Fibroblast of skin of right biceps (primary cell): ENCODE measurements at places on chromosomes 16 and 17.
A peak's percentile ranks its signal among the peaks of the same experiment; 100 is the strongest.

DNA sequence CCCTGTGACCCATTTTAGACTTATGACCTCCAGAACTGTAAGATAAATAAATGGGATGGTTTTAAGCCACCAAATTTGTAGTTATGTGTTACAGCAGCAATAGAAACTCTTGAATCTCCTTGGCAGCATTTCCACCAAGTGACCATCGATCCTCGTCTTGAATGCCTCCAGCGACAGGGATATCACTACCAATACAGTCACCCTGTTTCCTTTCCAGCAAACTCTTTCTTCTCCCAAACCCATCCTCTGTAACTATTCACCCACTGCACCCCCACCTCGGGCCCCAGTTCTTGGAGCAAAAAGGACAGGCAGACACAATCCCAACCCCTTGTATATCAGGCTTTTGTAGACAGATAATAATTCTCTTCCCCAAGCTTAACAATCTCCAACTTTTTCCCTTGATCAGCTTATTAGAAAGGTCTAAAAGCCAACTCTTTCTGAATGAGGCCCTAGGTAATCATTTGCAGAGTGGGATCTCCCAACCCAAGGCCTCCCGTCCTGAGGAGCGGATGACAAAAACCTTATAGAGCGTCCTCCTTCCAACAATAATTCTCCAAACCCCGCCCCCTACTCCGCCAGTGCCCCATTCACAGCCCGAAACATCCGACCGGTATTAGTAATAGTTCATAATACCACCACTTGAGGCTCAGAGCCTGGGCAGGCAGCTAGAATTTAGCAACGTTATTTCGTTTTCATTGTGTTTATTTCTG, 14.7 kb upstream of the PLLP start:
- DNase-seq: peak; percentile 86

GRCh38 chr17:3656755-3657587, 11.4 kb downstream of the TAX1BP3 start:
- no peak for DNase-seq

DNA sequence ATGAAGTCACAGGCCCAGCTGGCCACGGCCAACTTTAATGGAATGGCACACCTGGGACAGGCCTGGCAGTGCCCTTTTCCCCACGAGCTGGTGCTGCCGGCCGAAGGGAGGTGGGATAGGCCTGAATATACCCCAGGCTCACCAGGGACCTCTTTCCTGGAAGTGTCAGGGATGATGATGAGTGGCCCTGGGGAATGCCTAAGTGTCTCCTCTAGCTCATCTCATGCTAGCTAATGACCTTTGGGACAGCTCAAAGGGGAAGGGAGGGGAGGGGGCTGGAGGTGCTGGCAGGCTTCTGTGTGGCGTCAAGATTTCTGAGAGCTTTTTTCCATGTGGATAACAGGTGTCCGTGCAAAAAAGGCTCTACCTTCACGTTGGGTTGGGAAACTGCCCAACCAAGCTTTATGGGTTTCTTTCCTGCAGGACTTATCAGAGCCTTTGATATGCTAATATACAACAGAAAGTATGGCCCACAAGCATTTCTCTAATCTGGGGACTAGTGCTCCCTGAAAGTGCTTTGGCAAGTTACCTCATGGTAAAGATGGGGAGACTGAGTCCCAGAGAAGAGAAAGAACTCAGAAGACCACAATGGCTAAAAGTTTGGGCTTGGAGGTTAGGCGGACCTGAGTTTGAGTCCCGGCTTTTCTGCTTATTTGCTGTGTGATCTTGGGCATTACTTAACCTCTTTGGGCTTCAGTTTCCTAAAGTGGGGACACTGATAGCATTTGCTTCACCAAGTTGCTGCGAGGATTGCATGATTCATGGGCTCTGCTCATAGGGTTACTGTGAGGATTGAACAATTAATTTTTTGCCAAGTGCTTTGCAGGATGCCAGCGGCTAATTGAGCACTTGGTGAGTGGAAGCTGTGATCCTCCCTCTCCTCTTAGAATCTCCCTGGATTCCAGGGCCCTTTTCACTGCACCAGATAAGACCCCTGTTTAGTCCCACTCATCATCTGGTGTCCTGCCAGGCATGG, 14.0 kb downstream of the ADGRG1 start:
- no peak for DNase-seq

DNA sequence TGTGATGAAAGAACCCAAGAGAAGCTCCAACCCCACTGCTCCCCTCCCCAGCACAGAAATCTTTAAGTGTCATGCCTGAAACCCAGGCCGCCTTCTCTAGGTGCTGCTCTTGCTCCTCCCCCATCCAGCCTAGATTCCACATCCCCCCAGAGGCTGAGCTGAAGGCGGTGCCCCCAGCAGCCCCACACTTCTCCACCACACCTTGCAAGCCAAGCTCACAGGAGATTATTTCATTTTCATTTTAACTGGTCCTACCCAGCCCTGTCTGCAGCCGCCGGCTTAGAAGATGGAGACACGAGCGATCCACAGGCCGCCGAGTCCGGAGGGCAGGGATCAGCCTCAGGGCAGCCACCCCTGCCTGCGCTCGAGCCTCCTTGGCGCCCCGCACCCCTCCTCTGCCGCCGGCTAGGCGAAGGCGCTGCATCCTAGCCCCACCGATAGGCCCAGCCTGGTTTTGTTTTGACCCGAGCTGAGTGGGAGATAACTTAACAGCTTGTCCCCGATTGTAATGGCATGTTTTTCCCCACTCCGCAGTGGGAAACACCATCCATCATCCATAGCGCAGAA, 125.3 kb downstream of the RBFOX3 start:
- no peak for DNase-seq

GRCh38 chr16:89105599-89106151, 12.0 kb downstream of the ACSF3 start:
- DNase-seq: no peak

DNA sequence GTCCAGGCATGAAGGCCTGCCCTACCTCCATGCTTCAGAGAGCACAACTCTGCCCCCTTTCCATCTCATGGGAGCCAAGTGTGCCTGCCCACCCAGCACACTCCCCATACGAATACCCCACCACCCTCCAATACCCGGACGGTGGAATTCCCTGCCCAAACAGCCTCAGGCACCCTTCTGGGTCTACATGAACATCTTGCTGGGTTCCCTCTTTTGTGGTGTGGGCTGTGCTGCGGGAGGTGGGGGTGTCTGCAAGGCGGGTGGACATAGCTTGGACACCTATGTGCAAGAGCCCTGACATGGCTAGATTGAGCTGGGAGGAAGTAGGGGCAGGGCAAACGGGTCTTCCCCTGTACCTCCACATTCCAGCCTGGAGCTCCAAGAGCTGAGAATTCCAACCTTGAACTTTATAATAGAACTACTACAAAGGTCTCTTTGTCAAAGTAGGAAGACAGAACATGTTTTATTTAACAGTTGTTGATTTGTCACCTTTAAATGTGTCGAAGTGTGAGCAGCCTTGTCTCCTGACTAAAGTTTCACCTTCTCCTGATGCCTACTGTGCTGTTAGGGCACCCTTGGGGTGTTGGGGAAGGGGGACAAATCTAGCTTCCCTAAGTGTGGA, 9.1 kb downstream of the SLC6A2 start:
- DNase-seq: no peak

DNA sequence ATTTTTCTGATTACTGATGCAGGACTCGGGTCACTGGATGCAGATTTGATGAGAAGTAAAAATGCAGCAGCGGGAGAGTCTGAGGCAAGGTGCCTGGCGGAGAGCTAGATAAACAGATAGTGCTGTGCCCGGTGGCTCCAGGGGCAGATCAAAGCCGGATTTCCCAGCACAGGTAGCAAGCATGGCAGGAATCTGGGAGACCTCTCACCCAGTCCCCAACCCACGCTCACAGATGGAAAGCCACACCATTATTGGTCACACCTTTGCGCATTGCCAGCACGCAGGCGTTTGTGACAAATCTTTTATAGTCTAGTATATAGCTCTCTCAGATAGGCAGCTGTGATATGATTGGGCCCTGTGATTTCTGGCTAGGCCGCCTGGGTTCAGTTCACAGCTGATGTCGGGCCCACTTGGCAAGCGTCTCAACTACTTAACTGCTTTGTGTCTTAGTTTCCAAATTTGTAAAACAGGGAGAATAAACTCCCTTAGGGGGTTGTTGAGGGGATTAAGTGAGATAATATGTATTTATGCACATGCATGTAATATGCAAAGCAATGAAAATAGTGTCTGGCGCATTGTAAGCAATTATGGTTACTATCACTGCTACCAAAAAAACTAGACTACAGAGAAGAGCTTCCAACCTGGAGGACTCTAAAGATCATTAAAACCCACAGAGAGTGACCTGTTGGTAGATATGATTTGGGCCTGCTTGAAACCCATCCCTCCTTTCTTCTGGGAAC, 42.0 kb upstream of the NFAT5 start:
- no peak for DNase-seq

- no peak for DNase-seq
These were observed at the start of gene PIK3R6 for GRCh38 chr17:8867361-8867981. TSS of gene PIK3R6 (minus strand) at chr17:8867674. CDS start at chr17:8849794, 17,880 bp downstream.

DNA sequence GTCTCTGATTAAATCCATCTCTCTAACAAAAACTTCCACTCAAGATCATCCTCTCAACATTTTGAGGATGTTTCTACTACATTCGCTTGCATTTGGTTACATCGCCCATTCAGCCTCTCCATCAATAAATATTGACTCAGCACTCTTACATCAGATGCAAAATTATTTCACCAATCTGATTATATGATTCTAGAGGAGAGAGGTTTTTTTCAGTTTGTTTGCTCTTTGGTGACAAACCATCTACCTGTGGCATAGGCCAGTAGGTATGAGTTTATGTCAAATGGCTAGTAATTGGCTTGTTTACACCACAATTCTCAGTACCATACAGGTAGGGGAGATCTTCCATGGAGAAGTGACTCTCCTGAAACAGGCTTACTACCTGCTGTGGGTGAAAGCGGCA, 52.3 kb downstream of the TOX3 start:
- no peak for DNase-seq

DNA sequence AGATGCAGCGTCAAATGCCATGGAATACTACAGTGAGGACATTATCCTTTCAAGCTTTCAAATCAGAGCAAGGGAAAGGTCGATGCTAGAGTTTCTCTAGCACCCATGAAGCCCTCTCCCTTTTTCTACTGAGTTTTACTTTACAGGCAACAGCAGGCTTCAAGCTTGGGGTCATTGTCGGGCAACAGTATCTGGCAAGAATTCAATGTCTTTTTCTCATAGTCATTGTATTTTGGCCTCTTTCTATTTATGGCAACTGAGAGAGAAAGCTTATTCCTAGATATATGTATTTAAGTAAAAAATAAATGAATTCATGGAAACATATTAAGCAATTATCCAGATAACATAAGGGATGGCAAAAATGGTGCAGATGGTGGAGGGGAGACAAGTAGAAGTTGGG, 364 bp upstream of the CETP start:
- no peak for DNase-seq

DNA sequence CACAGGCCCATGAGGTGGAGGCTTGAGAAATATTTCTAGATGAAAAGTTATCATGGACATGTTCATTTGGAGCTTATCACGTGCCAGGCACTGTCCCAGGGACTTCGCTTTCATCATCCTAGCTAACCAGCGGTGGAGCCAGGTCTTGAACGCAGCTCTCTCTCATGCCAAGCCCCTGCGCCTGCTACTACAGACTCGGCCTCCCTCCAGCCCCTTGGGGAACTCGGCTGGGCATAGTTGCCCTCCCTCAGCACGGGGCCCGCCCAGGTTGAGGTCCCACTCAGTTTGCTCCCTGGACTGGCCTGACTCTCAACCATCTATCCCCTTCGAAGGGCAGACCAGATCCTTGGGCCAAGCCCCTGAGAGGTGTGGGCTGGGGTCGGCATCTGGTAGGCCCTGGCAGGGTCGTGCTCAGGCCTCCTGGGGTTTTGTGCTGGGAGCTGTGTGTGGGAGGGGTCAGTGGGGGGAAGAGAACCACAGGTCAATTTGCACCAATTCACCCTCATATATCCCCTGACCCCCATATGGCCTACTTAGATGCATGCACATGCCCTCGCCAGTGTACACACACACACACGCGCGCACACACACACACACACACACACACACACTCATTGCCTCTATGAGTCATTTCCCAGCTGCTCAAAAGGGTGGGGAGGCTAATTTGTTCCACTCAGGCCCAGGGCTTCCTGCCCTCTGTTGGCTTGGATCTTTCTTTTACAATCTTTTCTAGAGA, 12.1 kb upstream of the SCN4A start:
- peak; percentile 89 for DNase-seq

DNA sequence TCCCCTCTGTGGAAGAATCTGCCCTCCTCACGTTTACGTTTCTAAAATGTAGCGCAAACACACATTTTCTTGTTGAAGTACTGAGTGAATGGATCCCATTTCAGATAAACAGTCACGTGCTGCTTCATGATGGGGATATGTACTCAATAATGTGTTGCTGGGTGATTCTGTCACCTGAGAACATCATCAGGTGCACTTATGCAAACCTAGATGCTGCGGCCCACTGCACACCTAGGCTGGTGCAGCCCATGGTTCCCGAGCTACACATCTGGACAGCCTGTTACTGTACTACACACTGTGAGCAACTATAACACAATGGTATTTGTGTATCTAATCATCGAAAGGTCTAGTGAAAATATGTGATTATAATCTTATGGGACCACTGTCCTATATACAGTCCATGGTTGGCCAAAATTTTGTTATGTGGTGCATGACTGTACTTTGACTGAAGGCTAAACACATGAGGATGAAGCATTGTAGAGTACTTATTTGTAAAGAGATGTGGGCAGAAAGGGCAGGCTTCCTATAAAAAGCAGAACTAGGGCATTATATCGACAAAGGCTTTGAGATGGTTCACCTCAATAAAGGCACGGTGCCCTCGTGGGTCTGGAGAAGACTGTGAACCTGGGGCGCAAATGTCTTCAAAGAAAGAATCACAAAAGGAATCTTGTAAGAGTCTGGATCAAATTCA, 26.3 kb downstream of the MARF1 start:
- no peak for DNase-seq

- peak; percentile 86 for DNase-seq
These were observed 11.4 kb downstream of the ZNF629 start for GRCh38 chr16:30775392-30776188.

DNA sequence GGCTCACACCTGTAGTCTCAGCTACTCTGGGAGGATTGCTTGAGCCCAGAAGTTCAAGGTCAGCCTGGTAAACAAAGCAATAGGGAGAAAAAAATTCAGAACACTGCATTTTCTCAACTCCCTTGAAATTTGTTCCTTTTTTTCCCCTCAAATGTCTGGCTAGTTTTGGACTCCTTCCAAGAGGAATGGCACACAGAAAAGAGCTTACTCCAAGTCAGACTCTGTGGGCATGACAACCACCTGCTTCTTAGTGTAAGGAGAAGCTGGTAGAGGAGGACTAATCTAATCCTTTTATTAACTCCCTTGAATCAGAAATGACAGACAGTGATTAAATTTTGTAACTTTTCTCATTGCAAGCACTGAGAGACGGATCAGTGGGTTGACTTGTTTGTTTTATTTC, 27.9 kb upstream of the HYDIN start:
- no peak for DNase-seq

GRCh38 chr16:87757841-87758426, 7.9 kb downstream of the KLHDC4 start:
- DNase-seq: peak; percentile 10

GRCh38 chr17:46270032-46270431, 24.9 kb upstream of the LRRC37A start:
- no peak for DNase-seq

- no peak for DNase-seq
These were observed 295.1 kb upstream of the RBFOX1 start for GRCh38 chr16:7037495-7037894.

- DNase-seq: no peak
These were observed 9.7 kb downstream of the HS3ST3B1 start for GRCh38 chr17:14310605-14311004.

- no peak for DNase-seq
These were observed 49.3 kb downstream of the SLC7A5 start for GRCh38 chr16:87819983-87820382.

GRCh38 chr16:89693931-89694783, 7.3 kb downstream of the SPATA2L start:
- DNase-seq: no peak

- no peak for DNase-seq
These were observed 15.0 kb downstream of the GAA start for GRCh38 chr17:80116276-80116920.
